ENCODE measurements at places on chromosomes 6 and 20.
A peak's percentile ranks its signal among the peaks of the same experiment; 100 is the strongest.

- DNase-seq = no peak
Measured at GRCh38 chr20:33871362-33871761, 60.2 kb downstream of the CHMP4B start.

DNA sequence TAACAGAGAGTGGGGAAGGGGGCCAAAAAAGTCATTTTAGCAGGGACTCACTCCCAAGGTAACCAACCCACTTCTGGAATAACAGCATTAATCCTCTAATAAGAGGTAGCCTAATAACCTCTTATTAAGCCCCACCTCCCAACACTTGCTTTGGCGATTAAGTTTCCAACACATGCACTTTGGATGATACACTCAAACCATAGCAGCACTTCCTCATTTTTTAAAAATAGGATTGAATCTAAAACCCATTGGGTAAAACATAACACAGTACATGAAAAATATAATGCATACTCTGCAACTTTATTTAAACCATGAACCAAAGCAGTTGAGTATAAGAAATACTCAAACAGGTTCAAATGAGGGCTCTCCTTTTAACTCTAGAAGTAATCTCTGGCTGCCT is 318.3 kb downstream of the HACE1 start:
- no peak for DNase-seq

- peak; percentile 66 for DNase-seq
Measured at GRCh38 chr20:44780226-44780625, 30.1 kb downstream of the RIMS4 start.

GRCh38 chr6:81718126-81718525 is 34.4 kb downstream of the TENT5A start:
- no peak for DNase-seq

DNA sequence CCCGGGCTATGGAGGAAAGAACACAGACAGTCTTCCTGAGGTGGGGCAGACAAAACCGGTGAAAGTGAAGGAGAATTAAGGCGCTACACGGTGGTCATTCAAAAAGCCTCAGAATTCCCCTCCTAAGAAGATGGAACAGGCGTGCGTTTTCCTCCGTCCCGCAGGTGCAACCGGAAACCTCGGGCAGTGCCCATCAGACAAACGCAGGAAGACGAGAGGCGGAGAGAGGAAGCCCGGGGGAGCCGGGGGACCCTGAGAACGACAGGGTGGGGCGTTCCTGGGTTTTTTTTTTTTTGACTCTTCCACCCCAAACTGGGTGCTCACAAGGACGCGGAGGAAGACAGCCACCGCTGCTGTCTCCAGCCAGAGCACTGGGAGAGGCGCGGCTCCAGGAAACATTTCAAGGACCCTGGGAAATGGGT is 25.4 kb downstream of the TTLL2 start:
- no peak for DNase-seq

DNA sequence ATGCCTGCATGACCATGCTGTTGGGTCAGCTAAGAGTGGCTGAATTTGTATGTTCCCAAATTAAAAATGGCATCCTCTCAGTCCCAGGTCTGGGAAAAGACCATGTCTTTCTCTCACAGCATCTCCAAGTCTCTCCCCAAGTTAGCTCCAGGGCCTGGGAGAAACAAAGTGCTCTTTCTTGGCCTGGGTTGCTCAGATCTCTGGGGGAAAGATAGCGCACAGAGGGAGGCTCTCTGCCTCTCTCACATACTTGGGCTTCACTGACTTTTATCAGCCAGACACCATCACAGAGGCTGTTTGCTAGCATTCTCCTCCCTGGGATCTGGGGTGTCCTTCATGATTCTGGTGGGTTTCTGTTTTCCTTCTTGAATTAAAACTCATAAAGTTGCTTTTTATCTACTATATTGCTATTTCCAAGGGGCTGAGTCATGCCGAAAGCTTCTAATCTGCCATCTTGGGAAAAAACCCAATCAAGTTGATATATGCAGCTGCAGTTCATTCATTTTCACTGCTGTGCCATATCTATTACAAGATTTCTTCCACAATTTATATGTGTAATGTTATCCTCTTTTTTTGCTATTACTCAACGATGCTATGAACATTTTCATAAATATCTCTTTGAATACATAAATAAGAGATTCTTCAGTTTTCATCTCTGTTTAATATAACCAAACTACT is 190.2 kb downstream of the MOXD1 start:
- DNase-seq = no peak

- DNase-seq = no peak
Measured at GRCh38 chr6:22361576-22361975, 64.7 kb upstream of the PRL start.

DNA sequence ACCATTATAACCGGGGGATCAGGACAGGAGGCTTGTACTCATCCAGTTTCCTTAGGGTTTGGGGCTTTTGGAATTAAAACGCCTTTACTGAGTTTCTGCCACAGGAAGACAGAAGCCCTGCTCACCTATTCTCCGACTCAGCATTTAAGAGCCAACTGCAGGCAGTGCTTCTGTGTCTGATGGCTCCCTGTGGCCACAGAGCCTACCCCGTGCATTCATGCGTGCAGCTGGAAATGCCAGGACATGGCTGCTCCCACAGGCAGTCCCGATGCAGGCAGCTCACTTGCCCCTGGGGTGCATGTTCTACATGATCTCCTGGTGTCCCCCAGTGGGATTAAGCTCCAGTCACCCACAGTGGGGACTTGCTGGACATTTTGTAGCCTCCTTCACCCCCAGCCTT is 22.2 kb downstream of the ZNF831 start:
- no peak for DNase-seq

GRCh38 chr20:9311132-9311531 is 203.3 kb upstream of the LAMP5 start:
- no peak for DNase-seq

GRCh38 chr6:126040826-126041225 is 54.5 kb downstream of the TRMT11 start:
- no peak for DNase-seq

DNA sequence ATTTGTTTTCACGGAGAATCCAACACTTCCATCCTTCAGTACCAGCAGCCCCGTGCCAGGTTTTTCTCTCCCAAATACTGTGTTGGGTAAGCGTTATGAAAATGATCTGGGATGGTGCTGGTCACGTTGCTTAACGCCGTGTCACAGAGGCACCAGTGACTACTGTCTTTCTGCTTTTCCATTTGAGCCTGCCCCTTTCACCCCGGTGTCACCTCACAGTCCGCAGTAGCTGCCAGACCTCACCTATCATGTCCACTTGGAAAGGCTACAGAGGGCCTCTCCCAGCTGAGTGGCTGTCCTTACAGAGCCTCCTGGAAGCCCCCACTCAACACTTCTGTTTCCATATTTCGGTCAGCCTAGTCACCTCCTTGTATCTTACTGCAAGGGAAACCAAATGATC is 176.5 kb upstream of the ARID1B start:
- no peak for DNase-seq

- DNase-seq = no peak
Measured at GRCh38 chr6:127538750-127539264, 19.7 kb upstream of the MTCL3 start.

GRCh38 chr20:31698243-31698802 is 24.3 kb downstream of the BCL2L1 start:
- DNase-seq = no peak

- DNase-seq = no peak
Measured at GRCh38 chr20:23151008-23151703, 65.0 kb upstream of the CD93 start.

DNA sequence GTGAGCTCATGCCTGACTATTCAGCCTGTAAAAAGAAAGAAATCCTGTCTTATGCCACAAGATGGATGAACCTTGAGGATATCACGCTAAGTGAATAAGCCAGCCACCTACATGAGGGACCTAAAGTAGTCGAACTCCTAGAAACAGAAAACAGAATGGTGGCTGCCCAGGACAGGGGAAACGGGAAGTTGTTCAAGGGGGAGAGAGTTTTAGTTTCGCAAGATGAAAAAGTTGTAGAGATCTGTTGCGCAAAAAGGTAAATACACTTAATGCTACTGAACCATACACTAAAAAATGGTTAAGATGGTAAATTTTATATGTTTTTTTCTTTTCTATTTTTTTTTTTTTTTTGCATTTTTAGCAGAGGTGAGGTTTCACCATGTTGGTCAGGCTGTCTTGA is 74.1 kb upstream of the RALY start:
- DNase-seq = no peak

DNA sequence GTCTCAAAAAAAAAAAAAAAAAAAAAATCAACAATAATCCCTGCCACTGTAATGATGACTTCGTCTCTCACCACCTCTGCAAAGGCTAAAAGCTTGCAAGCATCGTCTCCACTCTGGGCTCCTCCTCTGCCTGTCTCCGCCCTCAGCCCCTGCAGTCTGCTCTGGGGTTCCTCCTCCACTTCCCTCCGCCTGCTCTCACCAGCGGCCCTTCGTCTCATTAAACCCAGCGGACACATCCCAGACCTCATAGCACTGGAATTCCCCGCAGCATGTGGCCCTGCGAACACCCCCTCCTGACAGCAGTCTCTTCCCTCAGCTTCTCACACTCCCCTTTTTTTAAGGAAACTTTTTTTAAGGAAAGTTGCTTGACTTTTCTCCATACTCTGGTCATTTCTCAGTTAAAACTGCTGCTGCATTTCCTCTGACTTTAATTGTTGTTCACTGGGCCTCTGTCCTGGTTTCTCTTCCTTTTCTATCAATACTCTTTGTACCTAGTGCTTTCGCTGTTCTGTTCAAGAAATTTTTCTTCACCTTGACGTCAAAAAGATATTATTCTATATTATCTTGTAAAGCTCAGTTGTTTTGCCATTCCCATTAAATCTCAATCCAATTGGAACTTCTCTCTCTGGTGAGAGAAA is 70.9 kb upstream of the PLEKHG1 start:
- DNase-seq = no peak

DNA sequence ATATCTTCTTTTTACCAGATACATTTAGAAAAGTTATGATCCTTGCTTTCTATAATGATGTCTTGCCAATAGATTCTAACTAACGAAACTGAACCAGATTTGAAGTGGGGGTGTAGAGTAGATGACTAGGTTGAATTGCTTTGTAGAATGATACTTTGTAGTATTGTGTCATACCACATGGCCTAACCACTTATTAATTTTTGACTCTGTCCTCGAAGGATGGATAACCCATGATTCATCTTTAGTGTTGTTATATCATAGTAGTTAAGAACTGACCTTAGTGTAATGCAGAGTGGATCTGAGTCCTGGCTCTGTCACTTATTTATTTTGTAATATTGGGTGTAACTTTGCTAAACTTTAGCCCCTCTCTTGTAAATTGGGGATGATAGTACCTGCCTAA is 4.5 kb downstream of the PHF3 start:
- DNase-seq = no peak

DNA sequence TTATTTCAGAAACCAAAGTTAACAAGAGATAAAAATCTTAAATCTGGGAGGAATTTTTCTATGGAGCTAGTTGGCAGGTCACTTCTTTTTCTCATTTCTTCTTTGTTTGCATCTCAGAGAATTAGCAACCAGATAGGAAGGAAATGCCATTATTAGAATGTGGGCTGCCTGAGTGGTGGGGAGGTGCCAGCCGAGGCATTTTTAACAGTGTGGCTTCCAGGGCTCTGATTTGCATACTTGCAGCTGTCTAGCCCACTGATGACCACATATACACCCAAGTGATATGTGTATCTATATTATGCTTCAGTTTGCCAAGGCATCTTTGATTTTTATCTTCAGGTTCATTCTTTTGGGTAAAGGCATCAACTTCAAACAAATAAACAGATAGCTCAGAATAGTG is 206.7 kb downstream of the CLIC5 start:
- DNase-seq = no peak

DNA sequence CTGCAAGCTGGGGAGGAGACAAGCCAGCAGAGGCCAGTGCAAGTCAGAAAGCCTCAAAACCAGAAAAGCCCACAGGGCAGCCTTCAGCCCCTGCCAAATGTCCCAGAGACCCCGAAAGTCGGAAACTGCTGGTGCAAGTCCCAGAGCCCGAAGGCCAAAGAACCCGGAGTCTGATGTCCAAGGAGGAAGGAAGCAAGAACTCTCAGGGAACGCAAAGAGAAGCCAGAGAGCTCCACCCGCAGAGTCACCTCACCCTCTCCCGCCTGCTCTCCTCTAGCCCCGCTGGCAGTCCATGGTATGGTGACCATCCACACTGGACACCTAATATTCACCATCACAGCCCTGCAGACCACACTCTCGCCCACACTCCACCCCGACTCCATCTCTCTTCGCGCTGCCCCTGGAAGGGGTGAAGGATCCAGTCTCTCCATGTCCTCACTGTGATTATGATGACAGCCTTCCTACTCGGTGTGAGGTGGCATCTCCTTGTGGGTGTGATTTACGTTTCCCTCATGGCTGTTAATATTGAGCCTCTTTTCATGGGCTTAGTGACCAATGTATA is 10.6 kb downstream of the ULBP3 start:
- DNase-seq = no peak

DNA sequence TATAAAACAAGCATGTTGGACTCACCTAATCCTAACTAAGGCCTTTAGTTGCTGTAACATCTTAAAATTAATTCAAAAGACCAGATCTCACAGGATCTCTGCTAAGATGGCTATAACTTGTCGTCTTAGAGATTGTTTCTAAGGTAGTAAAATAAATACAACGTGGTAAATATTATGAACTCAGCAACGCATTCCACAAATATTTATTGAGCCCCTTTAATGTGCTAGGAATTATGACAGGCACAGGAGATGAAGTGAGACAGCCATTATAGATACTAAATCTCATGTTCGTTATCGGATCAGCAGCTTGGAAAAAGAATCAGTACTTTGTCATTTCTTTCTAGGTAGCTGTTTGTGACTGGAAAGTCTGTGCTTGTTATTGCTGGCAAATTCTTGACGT is 20.9 kb upstream of the MCM3 start:
- DNase-seq = no peak

DNA sequence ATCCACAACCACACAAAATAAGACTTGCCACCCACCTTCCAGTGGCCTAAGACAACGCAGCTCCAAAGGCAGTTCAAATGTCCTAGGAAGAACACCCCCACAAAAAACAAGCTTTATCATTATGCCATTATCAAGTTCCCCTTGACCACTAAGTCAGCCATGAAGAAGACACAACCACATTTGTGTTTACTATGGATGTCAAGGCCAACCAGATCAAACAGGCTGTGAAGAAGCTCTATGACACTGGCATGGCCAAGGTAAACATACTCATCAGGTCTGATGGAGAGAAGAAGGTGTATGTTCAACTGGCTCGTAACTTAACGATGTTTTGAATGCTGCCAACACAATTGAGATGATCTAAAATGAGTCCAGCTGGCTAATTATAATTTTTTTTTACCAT is 26.1 kb downstream of the SEC63 start:
- DNase-seq = no peak

DNA sequence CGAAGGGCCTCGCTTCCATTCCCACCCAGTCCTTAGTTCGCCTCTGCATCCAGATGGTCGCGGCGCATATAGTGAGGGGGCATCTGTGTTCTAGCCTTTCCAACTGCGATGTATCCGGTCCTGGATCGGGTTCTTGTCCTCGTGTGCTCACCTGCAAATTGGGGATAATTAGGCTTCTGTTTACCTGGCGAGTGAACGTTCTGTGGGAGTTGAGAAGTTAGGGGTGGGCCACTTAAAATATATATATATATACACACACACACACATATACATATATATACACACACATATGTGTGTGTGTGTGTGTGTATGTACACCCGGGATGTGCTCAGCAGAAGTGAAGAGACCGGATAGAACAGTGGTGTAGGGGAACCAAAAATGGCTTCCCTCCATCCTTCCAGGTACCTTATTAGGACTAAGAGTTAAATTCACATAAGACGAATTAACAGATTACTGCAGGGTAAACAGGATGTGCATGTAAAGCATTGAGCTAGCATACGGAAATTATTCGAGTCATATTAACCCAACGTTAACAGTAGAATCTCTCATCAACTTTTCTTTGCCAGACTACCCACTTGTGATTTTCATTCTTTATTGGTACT is 537 bp downstream of the CSTF1 start:
- DNase-seq = no peak

Data from progenitor cell of endocrine pancreas (in vitro differentiated cells).